ENCODE measurements at places on chromosomes 3 and 15.

DNA sequence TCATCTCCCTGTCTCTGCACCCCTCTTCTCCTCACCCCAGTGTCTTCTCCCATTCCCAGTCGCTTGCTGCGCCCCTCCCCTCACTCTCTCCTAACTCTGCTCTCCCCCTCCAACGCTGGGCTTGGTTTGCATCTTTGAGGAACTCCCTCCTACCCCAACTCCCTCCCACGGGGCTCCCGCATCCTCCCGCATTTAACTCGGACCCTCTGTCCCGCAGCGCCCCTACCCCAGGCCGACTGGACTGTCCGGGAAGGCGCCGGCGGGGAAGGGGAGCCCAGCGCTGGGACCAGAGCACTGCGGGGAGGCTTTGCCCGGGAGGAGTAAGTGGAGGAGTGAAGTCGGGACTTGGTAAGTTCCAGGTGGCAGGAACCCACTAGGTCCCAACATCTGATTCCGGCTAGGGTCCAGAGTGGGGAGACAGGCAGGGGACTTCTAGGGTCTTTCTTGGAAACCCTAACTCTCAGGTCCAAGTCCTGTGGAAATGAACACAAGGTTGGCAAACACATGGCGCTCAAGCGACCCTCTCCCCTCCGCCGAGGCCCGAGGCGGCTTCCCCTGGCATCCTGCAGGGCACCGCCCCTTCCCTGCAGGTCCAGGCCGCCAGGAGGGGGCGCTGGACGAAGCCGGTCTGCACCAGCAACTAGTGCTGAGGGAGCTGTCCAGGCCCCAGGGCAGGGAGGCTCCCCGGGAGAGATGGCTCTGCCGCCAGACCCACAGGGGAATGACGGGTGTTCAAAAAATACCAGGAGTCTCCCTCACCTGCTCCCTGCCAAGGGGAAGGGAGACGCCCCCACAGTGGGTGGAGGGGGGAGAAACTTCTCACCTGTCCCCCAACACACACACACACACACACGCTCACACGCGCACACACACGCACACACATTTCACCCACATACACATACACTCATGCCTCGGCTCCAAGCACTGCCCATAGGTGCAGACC is 53.2 kb downstream of the LHFPL4 start:
- DNase-seq, result peak; percentile 76

- peak; percentile 5 for DNase-seq
These were observed 16.9 kb upstream of the FAM3D start for GRCh38 chr3:58683466-58683865.

DNA sequence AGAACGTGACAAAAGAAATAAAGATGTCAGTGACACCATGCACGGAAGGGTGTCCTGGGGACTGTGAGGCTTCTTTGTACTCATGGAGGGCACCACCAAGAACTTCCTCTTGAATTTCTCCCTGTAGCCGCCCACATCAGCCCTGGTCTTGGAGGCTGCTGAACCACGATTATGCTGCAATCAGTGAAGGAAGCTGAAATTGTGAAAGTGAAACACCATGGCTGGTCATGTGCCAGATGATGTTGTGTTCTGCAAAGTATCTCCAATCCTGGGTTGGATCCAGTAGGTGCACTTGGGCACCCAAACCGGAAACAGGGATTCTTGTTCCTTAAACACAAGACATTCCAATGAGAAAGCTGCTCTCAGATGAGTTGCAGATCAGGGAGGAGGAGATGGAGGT is 104.4 kb upstream of the GOLGA6L6 start:
- no peak for DNase-seq

DNA sequence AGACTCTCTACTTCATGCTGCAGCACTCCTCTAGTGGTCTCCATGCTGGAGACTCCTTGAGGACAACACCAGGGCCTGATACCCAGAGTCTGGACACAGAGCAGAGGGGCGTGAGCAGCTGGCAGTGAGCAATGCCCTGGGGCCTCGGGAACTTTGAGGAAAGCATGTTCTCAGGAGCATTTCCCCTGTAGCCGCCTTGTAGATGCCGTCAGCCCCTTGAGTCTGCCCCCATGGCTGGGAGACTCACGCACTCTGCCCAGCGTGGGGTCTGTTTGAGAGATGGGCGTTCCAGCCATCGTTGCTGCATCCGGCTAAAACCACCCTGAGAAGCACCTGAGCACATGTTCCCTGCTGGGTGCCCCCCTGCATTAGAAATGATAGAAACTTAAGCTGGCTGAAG is 56.8 kb downstream of the PLXNA1 start:
- DNase-seq, result no peak

DNA sequence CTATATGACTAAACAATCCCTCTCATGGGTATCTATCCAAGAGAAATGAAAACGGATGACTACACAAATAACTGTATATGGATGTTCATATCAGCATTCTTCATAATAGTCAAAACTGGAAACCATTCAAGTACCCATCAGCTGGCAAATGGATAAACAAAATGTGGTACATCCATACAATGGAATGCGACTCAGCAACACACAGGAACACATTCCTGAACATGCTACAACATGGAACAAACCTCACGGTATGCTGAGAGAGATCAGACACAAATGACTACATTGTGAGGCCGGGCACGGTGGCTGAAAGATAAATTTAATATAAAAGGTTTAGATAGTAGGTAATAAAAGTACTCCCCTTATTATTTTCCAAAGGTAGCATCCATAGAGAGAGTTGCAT is 42.6 kb downstream of the CCR4 start:
- DNase-seq, result peak; percentile 94

DNA sequence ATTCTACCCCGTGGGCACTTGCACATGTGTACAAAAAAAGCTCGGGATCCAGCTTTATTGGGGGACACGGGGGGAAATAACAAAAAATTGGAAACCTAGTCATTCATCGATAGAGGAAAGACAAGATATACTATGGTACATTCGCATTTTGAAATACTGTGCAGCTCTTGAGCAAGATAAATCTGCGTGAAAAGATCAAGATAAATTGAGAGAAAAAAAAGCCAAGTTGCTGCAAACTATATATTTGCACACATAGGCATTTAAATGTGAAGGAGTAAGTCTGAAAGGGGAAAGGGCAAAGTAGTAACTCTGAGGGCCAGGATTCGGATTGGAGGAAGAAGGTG is 620 bp upstream of the UBR1 start:
- no peak for DNase-seq

GRCh38 chr15:40355976-40356585 is 1.9 kb upstream of the DISP2 start:
- DNase-seq, result no peak

GRCh38 chr3:81565041-81565440 is 196.4 kb downstream of the GBE1 start:
- peak; percentile 38 for DNase-seq

DNA sequence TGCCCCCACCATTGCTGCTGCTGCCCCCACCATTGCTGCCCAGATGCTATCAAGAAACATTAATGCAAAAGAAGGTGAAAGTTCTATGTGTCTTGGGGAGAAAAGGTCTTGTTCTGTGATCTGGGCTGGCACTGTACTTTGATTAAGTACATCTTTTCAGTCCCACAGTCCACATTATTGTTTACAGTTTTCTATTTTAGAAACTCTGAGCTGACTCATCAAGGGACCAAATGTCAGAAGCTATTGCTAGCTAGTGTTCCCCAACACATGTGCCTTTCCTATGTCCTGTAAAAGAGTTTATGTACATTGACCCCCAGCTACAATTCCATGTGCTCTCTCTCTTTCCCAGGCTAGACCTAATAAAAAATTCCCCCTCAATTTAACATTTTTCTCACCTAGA is 264.7 kb upstream of the NECTIN3 start:
- DNase-seq, result no peak

GRCh38 chr3:120156699-120157098 is 62.5 kb upstream of the GSK3B start:
- DNase-seq, result no peak

GRCh38 chr15:39959411-39959810 is 25.5 kb downstream of the EIF2AK4 start:
- DNase-seq, result no peak

DNA sequence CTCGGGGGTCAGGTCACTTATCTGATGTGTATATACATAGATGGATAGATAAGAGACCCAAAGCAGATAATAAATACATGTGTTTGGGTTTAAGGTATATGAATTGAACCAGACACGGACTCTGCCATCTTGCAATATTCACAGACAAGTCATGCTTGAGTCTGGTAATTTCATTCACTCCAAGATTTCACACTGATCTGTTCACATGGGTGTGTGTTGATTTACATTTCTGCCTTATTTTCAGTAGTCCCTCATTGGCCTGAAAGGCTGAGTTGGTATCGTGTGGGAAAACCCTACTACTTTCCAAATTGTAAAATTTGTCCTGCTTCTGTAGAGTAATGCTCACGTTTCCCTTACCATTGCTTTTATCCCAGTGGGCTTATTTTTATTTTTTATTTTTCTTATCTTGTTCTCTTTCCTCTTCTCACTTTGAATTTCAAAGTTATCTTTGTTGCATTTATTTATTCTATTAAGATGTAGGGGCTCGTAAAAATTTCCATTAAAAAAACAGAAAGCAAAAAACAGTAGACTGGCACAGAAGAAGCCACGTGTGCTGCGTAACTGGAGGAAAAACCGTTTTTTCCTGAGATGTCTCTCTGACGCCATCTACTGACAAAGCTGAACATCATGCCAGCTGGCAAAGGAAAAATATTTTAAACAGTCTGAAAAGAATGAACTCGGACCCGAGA is 10.8 kb upstream of the MFSD1 start:
- DNase-seq, result peak; percentile 70

DNA sequence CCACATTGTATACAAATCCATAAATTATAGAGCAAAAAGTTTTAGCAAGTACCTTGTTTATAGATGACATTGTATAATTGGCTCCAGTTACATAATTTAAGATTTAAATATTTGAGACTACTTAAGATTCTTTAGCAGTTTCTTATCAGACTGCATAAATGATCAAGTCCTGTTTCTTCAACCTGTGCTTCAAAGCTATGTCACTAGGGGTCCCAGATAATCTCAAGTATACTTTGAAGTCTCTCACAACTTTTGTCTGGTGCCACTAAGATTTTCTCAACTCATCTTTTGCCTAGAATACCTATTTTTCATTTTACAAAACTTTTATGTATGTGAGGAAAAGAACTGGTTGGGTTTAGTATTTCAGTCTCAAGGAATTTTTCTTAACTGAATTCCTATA is 205.5 kb downstream of the STAG1 start:
- DNase-seq, result no peak

DNA sequence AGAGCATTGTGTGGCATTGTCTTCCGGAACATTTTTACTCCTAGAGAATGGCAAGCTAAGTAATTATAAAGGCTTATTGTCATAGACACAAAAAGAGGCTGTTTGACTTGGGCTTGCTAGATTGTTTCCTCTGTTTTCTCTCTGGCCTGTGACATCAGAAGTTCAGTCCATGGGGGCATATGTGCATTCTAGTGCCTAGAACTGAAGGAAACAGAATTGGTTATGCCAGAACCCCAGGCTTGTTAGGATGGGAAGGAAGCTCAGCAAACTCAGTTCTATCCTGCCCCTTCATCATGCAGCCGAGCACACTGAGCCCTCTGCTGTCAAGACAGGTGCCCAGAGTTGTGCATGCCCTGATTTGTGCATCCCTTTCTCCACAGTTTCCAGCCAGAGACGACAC is 131.3 kb downstream of the PDE8A start:
- no peak for DNase-seq

DNA sequence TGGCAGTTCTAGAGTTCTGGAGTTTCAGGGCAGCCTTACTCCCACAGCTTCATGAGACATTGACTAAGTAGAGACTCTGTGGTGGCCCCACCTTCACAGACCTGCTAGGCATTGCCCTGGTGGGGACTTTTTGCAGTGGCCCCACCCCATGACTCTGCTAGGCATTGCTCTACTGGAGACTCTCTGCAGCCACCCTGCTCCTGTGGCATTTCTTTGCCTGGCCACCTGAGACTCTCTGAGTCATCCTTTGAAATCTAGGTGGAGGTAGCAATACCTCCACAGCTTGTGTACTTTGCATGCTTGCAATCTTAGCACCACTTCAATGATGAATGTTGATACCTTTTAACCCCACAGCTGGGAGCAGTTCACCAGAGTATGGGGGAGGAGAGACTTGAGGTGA is 40.6 kb upstream of the DHX36 start:
- DNase-seq, result peak; percentile 22

- DNase-seq, result peak; percentile 99
These were observed 513.7 kb downstream of the FOXP1 start for GRCh38 chr3:71069797-71070196.

DNA sequence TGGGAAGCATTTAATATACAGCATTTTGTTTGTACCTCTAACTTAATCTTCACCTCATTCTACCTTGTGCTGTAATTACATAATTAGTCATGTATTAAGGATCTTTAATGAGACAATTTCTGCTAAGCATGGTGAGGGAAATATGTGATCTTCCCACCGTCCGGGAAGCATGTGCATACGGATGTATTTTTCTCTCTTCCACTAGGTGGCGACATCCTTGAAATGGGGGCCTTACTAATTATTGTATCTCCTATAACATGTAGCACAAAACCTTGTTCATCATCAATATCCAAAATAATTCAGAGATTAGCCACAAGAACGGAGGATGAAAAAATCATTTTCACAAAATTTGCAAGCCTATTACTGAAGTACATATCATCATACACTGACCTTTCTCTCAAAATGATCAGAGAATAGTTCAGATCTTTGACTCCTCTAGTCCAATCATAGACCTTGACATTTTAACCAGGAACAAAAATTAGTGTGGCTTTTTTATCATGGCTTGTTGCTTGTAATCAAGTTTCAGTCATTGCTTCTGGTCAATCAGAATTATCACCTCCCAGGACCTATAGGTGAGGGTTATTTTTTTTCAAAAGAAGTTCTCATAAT is 148.9 kb upstream of the GBE1 start:
- peak; percentile 52 for DNase-seq

GRCh38 chr15:57061281-57061680 is 142.8 kb downstream of the TCF12 start:
- DNase-seq, result no peak

DNA sequence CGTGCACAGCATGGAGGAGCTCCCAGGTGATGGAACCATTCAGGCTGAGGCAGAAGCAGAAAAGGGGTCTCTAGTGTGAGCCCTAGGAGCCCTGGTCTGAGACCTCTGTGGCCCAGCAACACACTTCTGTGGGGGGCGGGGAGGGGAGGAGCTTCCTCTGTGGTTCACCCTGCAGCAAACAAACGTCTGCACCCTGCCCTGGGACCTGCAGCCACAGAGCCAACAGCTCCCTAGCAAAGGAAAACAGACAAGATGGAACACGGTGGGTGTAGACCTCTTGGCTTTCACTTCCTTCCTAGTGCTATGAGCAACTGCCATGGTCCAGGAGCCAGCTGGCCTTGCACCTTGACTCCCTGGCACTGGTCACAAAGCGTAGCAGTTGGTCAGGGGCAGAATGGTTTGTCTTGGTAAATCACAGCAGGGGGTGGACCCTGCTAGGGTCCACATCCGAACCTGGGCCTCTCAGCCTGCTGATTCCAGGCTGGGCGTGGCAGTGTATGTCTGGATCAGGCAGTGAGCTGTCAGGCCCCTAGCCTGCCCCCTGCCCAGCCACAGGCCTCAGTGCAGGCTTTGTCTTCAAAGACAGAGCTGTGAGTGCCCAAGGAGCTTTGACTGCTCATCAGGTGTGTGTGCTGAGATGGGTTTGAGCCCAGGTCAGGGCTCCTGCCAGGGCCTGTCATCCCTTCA is 6.7 kb downstream of the AMIGO3 start:
- DNase-seq, result no peak

All from epithelial cell of esophagus (primary cell).